ENCODE measurements at places on chromosomes 1 and 21.

DNA sequence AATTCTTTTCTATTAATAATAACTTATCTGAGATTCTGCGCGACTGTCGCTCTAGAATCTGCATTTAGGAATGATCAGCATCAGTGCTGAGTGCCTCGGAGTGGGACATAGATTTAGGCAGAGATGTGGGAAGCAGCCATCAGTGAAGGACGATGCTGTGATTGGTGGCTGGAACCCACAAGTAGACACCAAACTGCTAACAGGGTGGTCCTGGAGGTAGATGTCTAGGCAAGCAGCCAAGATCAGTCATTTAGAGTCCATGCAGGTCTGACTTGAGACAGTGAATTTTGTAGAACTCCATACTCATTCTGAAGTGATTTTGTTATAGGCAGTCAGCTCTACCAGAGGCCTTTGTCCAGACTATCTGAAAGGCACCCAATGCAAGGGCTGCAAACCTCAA, 51.8 kb upstream of the LYST start:
- no peak for DNase-seq

GRCh38 chr1:10074059-10074851, 41.5 kb downstream of the UBE4B start:
- DNase-seq, result peak; percentile 24

- no peak for DNase-seq
Measured at GRCh38 chr1:243848165-243848857, 1.7 kb downstream of the AKT3 start.

GRCh38 chr1:175818929-175819328, 75.5 kb upstream of the TNR start:
- DNase-seq, result no peak

- no peak for DNase-seq
Measured at GRCh38 chr1:225253784-225254183, 174.1 kb downstream of the LBR start.

- DNase-seq, result no peak
Measured at GRCh38 chr1:200671235-200671786, 1.6 kb upstream of the DDX59 start.

- DNase-seq, result peak; percentile 21
Measured at GRCh38 chr1:23019863-23020625, 776 bp downstream of the KDM1A start.

- DNase-seq, result no peak
Measured at GRCh38 chr1:92848201-92848600, 16.4 kb downstream of the RPL5 start.

- no peak for DNase-seq
Measured at GRCh38 chr1:44890007-44890406, 47.0 kb upstream of the PTCH2 start.
